ENCODE measurements at places on chromosomes 13 and 19.

GRCh38 chr19:35265126-35265899, 3.4 kb upstream of the USF2 start:
- peak; percentile 40 for DNase-seq

DNA sequence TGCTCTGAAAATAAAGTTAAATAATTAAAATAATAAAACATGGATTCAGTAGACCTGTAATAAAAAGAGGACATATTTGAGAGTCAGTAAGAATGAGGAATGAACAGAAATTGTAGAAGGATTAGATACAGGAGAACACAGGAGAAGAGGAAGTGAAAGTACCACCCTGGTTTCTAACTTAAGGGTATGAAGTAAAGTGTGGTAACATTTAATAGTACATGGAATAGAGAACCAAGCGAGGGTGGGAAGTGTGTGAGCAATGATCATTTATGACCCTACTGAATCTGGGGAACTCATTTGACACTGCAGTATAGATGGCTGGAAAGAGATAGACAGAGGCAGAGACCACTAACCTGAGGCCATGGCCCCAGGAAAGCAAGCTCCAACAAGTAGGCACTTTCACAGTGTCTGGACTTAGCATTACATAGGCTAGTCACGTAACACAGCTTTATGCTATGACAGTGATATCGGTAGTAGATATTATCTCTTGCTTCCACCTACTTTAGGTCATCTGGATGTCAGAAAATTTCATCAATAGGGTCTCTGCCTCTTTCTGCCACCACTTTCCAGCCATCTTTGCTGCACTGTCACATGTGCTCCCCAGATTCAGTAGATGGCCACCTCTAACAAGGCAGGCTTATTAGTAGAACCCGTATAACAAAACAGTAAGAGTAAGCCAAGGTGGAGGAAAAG, 633.9 kb upstream of the MIR17HG start:
- no peak for DNase-seq

DNA sequence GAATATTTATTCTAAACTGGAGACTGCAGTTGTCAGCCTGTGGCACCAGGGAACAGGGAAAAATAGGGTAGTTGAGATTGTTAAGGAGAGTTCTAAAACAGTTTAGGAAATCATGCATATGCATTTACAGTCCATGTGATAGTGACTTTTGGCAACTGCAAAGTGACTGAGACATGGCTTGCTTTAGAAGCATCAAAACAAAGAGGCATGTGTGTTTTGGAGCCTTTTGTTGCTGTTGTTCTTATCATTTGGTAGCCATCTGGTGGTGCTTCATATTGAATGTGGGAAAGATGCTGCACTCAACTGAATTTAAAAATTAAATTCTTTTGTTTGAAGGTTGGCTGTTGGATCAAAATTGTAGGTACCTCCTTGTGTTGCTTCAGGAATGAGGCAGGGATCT, 10.2 kb upstream of the EBPL start:
- DNase-seq, result no peak

GRCh38 chr19:53037101-53038097, 7.1 kb upstream of the ERVV-2 start:
- peak; percentile 87 for DNase-seq

DNA sequence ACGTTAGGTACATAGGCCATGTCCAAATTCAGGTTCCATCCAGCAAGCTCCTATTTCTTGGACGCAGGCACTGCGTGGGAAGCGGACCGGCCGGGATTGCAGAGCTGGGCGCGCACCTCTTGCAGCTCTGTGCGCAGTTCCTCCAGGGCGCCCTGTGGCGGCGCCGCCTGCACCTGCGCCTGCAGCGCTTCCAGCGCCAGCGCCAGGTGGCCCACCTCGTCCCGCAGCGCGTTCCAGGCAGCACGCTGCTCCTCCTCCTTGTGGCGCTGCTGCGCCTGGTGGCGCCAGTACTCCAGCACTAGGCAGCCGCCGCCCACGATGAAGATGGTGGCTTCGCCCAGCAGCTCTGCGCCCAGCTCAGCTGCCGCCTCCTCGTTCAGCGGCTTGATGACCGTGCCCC, 31.1 kb downstream of the OPA3 start:
- no peak for DNase-seq

DNA sequence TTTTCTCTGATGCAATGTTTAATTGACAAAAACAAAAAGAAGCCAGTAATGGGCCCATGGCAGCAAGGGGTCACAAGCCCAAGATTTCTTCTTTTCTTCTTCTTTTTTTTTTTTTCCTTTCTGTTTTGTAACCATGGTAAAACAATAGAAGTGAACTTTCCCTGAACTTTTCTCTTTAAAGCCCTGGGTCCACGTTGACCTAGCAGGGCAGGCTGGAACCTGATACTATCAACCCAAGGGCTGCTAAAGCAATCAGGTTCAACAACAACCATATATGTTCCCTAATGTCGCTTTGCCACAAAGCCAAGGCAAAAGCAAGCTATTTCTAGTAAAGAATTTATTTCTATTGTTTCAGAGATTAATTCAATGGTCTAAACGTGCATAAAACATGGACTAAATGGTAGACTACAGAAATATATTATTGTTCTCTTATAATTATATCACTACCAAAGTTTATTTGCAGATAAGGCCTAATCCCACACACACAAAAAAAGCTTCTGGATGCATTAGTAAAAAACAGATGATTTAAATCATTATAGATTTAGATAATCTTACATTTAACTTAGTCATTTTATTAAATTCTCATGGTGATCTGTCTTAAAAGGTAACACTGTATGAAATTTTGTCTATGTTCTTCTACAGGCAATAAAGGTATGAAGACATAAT, 153.9 kb downstream of the DACH1 start:
- no peak for DNase-seq

Data from GM23248 (cell line).